ENCODE measurements at places on chromosomes 6 and 20.

- no peak for DNase-seq
These were observed 168.0 kb upstream of the FOXA2 start for GRCh38 chr20:22752324-22752723.

- DNase-seq: no peak
These were observed 24.6 kb downstream of the KDM1B start for GRCh38 chr6:18179770-18180356.

DNA sequence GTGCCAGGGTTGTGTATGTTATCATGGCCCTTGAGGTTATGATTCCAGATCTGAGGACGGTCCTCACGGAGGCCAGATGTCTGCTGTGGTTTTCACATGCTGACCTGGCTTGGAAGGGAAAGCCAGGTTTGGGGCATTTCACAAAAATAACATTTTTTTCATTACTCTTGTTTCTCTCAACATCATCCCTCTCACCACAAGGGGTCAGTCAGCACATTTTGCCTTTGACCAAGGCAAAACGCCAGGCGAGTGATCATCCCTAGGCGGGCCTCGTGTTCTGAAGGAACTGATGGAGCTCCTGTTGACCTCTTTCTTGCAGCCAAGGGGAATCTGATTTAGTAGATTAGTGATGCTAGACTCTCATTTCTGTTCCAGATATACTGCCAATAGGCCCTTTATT is 133.5 kb downstream of the TBC1D7 start:
- DNase-seq: no peak

GRCh38 chr6:132130626-132131298 is 179.6 kb upstream of the CCN2 start:
- DNase-seq: no peak

GRCh38 chr6:160031442-160031841 is 62.6 kb downstream of the IGF2R start:
- no peak for DNase-seq
